ENCODE measurements at places on chromosomes 6 and 20.

DNA sequence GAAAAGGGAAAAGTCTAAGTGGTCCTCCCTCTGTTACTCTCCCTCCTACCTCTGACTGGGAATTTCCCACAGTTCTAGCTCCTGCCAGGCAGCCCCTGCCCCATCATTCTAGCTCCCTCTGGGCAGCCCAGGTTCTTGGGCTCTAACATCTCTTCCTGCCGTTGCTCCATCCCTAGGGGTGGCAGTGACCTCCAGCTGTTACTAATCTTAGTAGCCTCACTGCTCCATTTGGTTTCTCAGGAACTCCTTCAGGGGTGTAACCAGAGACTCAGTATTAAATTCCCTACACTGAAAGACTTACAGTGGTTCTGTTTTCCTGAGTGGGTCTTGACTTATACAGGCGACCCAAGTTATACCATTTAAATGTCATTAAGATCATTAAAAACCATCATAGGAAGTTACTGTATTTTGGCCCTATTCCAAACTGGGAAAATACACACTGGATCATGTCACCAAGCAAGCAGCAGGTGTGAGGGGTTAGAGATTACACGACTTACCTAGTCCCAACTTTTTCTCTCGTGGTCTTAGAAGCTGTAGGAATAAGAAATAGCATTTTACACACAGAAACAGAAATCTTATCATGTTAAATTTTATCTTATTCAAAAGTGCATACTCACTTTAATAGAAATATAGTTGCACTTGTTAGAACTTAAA is 10.1 kb downstream of the DPM1 start:
- no peak for DNase-seq

- no peak for DNase-seq
These were observed 131.6 kb upstream of the OLIG3 start for GRCh38 chr6:137625808-137626207.

DNA sequence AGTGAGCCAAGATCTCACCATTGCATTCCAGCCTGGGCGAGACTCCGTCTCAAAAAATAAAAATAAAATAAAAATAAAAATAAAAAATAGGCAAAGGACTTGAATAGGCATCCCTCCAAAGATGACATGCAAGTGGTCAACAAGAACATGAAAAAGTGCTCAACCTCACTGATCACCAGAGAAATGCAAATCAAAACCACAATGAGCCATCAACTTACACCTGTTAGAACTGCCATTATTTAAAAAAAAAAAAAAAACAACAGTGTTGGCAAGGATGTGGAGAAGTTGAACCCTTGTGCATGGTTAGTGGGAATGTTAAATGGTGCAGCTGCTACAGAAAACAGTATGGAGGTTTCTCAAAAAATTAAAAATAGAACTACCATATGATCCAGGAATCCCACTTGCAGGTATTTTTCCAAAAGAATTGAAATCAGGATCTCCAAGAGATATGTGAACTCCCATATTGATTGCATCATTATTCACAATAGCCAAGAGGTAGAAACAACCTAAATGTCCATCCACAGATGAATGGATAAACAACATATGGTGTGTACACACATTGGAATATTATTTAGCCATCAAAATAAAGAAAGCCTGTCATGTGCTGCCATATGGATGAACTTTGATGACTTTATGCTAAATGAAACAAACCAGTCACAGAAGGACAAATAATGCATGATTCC is 2.8 kb downstream of the C20orf203 start:
- DNase-seq: no peak

GRCh38 chr20:35181731-35182130 is 9.9 kb downstream of the PROCR start:
- DNase-seq: no peak

GRCh38 chr6:31336896-31337496 is 20.0 kb downstream of the HLA-B start:
- no peak for DNase-seq

- DNase-seq: no peak
These were observed 36.7 kb upstream of the CHD6 start for GRCh38 chr20:41654884-41655283.

DNA sequence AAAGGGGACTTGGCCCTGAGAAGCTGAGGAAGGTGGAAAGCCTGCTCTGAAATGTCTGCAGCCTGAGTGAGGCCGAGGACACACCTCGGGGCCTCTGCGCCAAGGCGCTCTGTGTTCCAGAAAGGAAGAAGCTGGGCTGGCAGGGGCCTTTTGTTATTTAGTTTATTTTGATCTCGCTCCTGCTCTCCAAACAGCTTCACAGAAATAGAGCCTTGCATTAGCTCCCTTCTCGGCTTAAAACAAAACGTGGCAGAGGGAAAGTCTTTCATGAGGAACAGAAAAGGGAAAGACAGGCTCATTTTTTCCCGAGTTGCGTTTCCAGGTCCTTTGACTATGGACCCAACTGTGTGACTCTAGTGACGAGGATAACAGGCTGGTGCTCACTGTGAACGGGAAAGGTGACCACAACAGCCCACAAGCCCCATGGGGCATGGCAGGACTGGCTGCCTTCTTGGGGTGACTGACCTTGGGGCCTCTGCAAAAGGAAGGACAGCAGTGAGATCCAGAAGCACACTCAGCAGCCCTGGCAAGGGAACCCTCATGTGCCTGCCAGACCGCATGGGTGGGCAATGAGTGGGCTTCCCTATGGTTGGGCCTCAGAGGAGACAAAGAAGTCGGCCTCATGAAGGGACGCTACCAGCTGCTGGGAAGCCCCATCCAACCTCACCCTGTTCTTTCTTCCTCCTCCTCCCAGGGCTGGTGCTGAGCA is 18.7 kb downstream of the LEMD2 start:
- no peak for DNase-seq

DNA sequence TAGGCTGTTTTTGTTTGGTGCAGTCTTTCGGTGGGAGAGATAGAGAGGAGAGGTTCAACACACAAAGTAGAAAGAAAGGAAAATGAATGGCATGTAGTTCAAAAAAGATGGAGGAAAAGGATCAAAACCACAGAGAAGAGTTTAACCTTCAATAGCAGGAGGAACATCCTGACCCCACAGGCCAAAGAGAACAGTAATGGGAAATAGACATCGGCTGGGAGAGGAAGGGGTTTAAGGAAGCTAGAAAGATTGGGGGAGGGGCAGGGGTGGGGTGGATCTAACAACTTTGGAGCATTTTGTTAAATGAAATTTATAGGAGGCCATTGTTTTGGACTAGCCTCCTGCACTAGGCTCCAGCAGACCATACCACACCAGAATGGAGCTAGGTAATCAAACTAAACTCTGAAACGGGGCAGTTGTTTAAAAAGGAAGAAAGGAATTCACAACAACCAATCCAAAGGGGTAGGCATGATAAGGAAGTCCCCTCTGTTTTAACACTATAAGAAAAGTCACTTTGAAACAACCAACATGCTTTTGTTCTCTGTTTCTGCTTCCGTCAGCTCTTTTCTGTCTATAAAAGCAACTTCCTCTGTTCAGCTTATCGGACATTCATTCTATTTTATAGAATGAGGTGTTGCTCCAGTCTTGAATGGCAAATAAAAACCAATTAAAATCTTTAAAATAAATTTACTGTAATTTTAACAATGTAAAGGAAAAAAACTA is 82.6 kb downstream of the EPB41L2 start:
- DNase-seq: no peak

- DNase-seq: no peak
These were observed 31.9 kb downstream of the MARCKS start for GRCh38 chr6:113888956-113889630.

- no peak for DNase-seq
These were observed 42.7 kb upstream of the TNFRSF21 start for GRCh38 chr6:47352194-47352920.

DNA sequence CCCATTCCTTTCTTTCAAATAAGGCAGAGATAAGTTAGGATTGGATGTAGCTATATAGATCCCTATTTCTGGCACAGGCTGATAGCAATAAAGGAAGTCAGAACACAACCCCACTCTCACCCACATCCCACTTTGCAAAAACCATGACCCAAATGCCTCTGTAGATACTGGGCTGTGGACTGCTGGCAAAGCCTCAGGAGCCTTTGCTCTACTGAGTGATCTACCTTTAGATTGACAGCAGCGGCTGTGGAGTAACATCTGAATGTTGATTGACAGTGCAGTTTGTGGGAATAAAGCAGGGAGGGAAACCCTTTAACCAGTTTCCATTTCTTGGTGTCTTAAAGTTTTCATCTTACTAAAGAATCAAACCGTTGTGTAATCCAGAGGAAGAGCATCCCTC is 6.7 kb upstream of the TMEM30A start:
- DNase-seq: no peak

GRCh38 chr20:58891086-58891717 is 38.7 kb downstream of the GNAS start:
- DNase-seq: peak; percentile 60

DNA sequence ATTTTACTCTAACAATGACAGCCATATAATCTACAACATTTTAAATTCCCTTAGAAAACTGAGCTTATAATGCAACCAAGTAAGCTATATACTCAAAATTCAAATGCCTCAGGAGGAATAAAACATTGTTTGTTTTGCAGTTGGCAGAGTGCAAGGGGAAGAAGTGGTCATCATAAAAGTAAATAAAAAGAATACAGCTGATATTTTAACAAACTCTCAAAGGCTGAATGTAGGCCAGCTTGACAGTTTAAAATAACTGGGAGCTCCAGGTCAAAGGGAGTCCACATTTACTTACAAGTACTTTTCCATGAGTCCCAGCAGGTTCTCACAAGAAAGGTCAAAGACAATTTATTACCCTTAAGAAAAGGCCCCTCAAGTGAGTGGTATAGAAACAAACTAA is 589.8 kb downstream of the BCKDHB start:
- DNase-seq: no peak

GRCh38 chr20:32796981-32797451 is 22.7 kb upstream of the MAPRE1 start:
- no peak for DNase-seq

- DNase-seq: no peak
These were observed 26.1 kb downstream of the SCP2D1 start for GRCh38 chr20:18839507-18840247.

DNA sequence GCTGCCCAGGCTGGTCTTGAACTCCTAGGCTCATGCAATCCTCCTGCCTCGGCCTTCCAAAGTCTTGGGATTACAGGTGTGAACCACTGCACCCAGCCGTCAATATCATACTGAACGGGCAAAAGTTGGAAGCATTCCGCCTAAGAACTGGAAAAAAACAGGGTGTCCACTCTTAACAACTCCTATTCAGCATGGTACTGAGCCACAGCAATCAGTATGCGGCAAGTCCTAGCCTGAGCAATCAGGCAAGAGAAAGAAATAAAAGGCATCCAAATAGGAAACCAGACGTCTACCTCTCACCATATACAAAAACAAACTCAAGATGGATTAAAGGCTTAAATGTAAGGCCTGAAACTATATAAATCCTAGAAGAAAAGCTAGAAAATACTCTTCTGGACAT is 83.1 kb downstream of the FKBP5 start:
- DNase-seq: no peak

DNA sequence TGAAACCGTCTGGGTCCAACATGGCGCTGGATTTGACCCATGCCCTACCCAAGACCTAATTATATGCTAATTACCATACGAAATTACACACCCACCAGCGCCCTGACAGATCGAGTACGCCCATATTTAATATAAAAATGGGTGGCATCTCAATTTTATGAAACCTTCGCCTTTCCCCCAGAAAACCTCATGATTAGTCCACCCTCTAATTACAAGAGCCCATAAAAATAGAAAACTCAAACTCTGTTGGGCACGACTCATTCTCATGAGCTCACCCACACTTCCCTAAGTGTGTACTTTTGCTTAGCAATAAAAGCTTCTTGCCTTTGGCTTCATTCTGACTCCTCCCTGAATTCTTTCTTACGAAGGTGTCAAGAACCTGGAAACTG is 136.4 kb downstream of the OR2B2 start:
- DNase-seq: no peak

DNA sequence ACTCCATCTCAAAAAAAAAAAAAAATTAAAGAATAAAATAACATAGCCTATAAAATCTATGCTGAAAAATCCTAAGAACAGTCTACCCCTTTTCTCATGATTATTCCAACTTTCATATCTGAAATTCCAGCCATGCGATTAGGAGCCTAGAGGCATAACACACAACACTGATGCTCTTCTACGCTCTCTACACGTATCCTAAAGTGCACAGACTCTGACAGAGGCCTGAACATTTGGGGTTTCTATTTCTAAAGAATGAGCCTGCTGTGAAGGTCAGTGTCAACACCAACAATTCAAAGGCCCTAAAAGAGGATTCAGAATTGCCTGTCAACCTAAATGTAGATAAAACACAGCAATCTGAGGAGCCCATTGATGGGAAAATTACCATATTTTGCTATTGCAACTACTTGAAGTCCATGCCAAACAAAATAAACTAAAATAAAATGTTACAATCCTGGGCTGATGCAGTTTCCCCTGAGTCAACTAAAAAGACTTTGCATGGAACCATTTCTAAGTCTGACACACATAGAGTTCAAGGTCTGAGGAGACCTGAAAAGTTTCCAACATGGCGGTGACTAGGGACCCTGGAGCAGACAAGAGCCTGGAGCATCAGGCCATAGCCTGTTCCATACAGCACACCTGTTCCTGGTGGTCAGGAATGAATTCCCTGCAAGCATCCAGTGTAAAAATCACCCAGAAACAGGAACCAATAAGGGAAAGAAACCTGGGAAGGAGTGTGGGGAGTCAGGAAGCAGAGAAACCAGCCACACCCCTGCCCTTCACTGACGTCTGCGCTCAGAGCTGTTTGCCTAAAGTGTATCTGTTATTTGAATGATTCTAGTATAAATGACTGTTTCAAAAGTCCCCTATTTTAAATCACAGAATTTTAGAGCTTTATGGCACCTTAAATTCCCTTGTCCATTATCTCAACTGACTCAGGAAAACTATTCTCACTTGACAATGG is 11.8 kb downstream of the NINL start:
- no peak for DNase-seq

- DNase-seq: no peak
These were observed 13.4 kb downstream of the SNX14 start for GRCh38 chr6:85580118-85580877.

DNA sequence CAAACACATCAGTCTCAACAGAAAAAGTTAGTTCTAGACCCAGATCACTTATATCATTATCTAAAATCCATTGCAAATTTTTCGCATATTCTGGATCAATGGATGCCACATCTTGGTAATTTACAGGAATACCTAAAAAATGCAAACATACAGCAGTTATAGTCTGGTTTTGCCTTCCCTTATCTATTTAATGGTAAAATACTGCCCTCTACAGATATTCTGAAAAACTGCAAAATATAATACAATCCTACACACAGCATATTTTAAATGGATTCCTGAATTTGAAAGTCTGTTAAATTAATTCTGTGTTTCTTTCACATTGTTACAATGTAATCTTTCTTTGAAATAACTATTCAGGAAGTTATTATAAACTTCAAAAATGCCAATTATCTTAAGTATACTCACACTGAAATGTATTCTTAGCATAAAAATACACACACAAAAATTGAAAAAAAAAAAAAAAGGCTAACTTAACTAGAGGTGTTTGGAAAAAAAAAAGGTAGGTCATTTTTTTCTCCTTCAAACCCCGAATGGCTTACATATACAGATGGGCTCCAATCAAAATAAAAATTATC is 88.4 kb downstream of the HACE1 start:
- DNase-seq: no peak
